Kidney tubule cell (primary cell): ENCODE measurements at places on chromosomes 2 and 18.

GRCh38 chr2:156396126-156396525 lies 40.1 kb upstream of the GPD2 start:
- DNase-seq = no peak

- no peak for DNase-seq
These were observed 19.8 kb downstream of the SMAD7 start for GRCh38 chr18:48930926-48931325.

DNA sequence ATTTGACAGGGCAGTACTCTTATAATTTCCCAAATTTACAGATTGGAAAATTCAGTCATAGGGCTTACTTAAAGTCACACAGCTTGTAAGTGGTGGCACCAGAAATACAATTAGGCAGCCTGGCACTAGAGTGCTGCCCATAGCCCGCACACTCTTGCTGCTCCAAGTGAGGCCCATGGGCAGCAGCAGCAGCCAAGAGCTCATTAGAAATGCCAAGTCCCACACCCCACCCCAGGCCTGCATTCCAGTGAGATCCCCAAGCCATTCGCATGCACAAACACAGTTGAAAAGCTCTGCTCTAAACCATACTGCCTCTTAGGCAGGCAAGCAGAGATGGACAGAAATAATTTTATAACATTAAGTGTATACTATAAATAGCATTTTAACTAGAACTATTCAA lies 379.3 kb upstream of the PKDCC start:
- no peak for DNase-seq

DNA sequence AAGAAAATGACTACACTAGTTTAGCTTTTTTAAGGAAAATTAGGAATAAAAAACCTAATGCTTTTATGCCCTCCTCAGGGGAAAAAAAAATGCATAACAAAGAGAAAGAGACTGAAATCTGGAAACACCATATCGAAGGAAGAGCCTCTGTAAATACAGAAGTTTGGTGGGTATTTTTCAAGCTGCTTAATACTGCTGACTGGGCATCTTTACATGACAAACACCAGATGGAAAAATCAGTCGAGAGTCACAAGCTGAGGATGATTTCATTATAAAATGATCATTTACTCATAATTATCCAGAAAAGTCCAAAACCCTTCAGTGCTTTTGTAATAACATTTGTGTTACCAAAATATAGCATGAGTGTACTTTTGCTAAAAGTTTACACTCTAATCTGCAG lies 1600.7 kb upstream of the ACVR2A start:
- DNase-seq = no peak

DNA sequence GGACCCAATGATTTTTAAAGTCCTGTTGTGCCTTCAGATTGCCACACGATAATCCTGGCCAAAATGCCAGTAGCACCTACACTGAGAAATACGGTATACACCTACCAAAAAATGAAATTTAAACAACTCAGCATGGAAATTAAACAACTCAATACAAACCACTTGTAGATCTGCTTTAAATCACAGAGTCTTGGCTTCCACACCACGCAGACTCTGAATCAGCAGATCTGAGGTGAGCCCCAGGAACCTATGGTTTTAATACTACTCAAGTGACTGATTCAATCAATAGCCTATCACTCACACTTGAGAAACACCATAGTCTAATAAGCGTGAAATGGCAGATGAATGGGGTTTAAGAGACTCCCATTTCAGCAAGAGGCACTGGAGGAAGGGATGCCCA lies 46.9 kb downstream of the MAP4K3 start:
- no peak for DNase-seq

- DNase-seq = peak; percentile 83
These were observed 33.0 kb downstream of the PDK1 start for GRCh38 chr2:172588931-172589330.

DNA sequence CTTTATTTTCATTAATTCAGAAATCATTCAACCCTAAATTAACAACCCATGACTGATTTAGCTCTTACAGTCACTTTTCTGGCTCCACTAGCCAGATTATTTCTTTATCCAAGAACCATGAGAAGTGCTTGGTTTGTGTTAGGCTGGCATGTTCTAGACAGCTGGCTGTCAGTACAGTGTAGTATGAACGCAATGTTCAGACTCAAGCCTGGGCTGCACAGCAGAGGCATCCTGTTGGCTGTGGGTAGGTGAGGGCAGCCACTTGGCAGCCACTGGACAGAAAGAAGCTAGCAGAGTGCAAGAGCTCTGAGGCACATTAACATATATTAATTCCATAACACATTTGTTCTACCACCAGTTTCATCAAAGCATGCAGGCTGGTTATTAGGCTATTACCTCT lies 522.9 kb upstream of the FSHR start:
- no peak for DNase-seq

- peak; percentile 57 for DNase-seq
These were observed 97.9 kb upstream of the KLHL29 start for GRCh38 chr2:23286758-23287704.

- DNase-seq = no peak
These were observed 59.9 kb downstream of the RNF152 start for GRCh38 chr18:61832858-61833257.

- no peak for DNase-seq
These were observed at the start of gene KIF1A for GRCh38 chr2:240819858-240820606. TSS of gene KIF1A (minus strand) at chr2:240820219. CDS start at chr2:240797752, 22,467 bp downstream.

- DNase-seq = no peak
These were observed 9.7 kb downstream of the TTLL4 start for GRCh38 chr2:218720048-218721041.

GRCh38 chr2:9030190-9030589 lies 26.7 kb upstream of the MBOAT2 start:
- no peak for DNase-seq

GRCh38 chr2:74313497-74313896 lies 29.7 kb downstream of the SLC4A5 start:
- DNase-seq = no peak

GRCh38 chr2:118525346-118525745 lies 322.1 kb downstream of the EN1 start:
- DNase-seq = peak; percentile 67

- DNase-seq = no peak
These were observed 69.0 kb upstream of the LMAN1 start for GRCh38 chr18:59428018-59428417.

- DNase-seq = no peak
These were observed 186.8 kb downstream of the RPRM start for GRCh38 chr2:153291718-153292117.

DNA sequence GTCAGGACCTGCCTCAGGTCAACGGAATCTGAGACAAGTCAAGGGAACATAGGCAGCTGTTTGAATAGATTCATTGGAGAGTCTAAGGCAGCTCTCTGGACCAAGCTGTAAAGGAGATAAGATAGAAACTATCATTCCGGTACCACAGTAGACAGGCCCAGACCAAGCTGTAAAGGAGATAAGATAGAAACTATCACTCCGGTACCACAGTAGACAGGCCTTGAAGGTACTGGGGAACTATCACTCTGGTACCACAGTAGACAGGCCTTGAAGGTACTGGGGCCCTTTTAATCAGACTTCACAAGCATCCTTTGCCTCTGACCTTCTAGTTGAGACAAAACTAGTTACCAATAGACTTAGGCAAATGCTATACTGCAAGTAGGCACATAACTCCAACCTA lies 346.1 kb downstream of the DCDC2C start:
- DNase-seq = no peak

GRCh38 chr2:15730545-15731212 lies 139.0 kb downstream of the DDX1 start:
- DNase-seq = peak; percentile 98

- peak; percentile 68 for DNase-seq
These were observed 155.3 kb downstream of the MSH2 start for GRCh38 chr2:47558116-47558767.

GRCh38 chr18:31574359-31574758 lies 17.3 kb upstream of the TTR start:
- DNase-seq = no peak

DNA sequence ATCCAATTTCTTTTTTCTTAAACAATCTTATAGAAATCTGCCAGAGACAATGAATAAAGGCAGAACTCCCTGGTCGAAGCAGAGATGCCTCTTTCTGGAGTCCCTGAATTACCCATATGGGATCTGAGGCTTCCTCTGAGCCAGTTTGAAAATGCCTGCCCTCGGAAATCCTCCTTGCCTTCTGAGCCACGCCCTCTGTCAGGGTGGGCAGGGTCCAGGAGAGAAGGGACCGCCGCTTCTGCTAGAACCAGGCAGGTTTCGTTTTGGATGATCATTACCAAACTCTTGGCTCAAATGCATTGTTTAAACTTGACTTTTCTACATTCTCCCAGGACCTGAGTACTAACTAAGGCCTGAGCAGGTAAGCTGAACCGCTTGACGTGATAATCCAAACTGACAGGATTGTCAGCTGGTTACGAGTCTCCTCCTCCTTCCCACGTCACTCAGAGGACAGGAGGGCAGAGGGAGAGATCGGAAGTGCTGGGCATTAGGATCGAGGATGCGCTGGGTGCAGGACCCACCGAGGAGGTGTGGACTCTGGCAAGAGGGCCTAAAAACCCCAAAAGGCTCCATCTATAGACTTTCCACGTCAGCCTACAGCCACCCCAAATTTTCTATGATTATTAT lies 128.4 kb downstream of the KLHL29 start:
- DNase-seq = no peak

- peak; percentile 82 for DNase-seq
These were observed 28.3 kb upstream of the INSIG2 start for GRCh38 chr2:118059919-118060478.

DNA sequence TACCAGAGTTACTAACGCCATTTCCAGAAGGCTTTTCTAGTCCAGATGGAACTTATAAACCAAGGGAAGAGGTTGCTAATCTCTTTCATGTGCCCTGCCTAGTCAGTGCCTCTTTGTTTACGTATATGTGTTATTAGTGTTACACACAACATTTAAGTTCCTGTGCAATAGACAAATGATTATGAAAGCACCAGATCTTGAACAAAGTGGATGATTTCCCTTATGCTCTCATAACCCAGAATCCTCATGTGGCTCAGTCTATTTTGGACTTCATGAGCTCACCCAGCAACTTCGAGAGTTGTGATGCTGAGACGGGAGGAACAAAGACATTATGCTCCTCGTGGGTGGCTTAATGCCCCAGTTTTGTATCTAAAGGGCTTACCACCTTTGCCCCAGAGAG lies 214.4 kb upstream of the SP5 start:
- no peak for DNase-seq

DNA sequence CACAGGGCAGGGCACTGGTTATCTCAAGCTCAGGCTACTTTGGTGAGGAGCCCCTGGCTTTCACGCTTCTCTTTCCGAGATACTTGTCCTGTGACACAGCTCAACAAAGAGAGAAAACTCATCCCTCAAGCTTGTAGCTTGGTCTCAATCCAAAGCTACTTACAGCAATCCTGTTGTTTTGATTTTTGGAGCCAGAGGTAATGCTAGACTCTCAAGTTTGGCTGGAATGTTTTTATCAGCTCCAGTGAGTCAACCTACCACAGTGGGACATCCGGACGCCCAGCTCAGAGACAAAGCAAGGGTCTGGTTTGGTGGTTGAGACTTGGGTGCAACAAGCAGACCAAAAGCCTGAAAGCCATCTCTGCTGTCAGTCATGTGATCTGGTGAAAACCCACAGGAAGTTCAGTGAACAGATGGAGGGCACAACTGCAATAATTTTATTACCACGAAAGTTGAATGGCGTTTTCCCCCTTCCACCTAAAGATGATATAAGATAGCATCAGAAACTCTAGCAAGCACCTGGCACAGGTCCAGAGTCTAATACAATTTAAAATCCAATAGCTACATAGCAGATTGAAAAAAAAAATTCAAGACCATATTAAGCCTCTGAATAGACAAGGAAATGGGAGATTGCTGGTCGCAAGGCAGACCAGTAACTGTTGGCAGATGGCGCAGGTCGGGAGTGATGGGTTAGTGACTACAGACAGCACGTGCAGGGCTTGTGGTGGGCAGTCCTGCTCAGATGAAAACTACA lies 102.3 kb upstream of the SMAD7 start:
- DNase-seq = no peak

DNA sequence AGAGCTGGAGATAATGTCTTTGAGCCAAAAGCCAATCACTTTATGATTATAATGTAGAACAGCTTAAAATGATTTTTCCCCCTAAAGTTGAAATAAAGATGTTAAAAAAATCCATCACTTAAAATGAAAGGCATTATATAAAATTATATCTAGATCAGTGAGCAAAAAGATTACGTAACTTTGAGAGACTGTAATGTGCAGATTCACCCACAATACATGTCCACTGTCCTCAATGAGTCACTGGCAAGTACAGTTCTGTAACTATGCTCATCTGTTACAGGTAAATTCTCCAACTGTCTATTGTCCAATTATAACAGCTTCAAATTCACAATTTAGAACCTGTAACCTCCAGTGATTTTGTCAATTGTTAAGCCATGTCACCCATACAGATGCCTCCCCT lies 19.0 kb downstream of the FAM161A start:
- no peak for DNase-seq

- no peak for DNase-seq
These were observed 342.6 kb downstream of the LPIN1 start for GRCh38 chr2:12089001-12089400.

GRCh38 chr2:143725400-143725799 lies 596.2 kb downstream of the ARHGAP15 start:
- DNase-seq = no peak

DNA sequence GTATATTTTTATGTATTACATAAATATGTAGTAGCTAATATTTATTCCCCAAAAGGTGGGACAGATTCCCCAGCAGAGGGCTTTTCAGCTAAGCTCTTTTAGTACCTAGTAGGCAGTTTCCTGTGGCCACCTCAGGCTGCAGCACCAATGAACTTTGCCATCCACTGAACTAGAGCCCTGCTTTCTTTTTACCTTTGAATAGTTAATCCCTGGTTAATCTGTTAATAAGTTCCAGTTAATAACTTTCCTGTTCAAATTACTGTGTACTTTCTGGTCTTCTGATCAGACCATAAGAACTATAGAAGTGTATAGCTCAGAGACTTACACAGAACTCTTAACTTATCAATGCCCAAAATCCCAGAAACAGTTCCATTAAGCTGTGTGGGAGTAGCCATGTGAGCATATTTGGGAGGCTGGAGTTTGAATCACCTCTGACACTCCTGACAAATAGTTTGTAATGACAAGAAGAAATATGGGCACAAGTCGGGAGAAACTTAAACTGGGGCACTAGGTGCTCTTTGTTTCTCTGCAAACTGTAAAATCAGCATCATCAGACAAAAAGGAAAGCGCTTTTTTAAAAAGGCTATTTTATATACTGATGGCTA lies 40.0 kb downstream of the ASXL2 start:
- DNase-seq = peak; percentile 32

- DNase-seq = no peak
These were observed 43.6 kb downstream of the MRPS5 start for GRCh38 chr2:95077861-95078603.

DNA sequence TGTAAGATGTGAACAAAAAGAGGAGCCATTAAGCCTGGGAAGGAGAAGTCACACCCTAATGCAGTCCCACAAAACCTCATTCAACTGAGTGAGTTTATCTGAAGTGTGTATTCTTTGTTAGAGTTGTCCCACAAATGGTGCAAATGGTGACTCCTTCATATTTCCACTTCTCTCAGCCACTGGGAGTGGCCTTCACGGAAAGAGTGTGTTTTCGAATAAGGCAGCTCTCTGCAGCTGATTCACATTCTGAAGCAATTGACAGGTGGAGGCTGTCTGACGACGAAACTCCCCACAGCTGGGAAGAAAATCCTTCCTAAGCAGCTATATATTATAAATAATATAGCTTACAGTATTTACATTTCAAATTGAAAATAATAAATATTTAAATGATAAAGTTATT lies 318.8 kb upstream of the TMEFF2 start:
- DNase-seq = no peak
